ENCODE measurements at places on chromosomes 16 and 17.

- no peak for DNase-seq
Measured at GRCh38 chr17:69227541-69227940, 1.1 kb downstream of the ABCA10 start.

DNA sequence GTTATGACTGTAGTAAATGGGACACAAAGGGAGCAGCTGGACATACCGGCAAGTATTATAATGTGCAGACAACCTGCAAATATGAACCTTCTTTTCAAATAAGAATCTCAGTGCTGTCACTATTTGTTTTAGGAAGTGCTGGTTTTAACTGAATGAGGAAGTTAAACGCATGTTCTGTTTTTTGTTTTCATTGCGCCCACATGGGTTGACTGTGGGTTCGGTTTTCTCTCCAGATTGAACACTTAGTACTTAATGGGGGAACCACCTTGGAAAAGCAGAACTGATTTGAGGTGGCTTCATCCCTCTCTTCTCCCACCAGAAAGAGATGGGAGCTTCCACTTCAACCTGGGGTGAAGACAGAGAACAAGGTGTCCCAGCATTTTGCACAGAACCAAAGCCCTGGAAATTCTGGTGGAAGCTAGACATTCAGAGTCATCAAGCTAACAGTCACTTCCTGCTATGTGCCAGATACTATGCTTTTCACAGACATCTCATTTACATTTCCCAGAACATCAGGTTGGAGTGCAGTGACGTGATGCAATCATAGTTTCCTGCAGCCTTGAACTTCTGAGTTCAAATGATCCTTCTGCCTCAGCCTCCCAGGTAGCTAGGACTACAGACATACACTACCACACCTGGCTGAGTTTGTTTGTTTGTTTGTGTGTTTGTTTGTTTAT lies 149.8 kb downstream of the CDH13 start:
- no peak for DNase-seq

DNA sequence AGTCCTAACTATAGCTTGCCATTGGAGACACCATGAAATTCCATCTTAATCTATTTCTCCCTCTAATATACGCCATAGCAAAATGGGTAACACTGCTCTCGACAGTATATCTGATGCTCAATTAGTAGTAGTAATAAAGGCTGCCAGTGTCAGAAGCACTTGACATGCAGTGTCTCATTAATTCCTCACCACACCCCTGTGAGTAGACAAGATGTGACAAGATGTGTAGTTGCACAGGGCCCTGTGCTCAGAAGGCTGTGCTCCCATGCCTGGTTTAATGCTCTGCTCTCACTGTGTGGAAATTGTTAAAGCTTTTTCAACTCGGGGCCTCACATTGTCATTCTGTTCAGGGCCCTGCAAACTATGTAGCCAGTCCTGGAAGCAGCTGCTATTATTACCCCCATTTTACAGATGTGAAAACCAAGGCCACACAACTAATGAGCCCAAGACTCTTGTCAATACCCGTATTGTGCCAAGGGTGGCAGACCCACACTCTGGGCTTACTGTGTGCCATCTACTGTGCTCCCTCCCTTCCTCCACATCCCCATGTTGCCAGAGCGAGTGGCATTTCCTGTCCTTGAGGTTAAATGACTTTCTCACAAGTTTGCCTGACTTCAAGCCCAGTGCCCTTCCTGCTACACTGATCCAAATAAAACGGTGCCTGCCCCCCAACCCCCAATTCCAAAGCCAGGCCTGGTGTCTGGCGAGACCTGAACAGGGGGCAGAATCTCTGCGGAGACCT lies 287.3 kb upstream of the CCL2 start:
- no peak for DNase-seq

- DNase-seq, result no peak
Measured at GRCh38 chr17:1112875-1113274, 66.9 kb downstream of the ABR start.

GRCh38 chr16:4972938-4973587 lies 14.9 kb downstream of the SEC14L5 start:
- no peak for DNase-seq

DNA sequence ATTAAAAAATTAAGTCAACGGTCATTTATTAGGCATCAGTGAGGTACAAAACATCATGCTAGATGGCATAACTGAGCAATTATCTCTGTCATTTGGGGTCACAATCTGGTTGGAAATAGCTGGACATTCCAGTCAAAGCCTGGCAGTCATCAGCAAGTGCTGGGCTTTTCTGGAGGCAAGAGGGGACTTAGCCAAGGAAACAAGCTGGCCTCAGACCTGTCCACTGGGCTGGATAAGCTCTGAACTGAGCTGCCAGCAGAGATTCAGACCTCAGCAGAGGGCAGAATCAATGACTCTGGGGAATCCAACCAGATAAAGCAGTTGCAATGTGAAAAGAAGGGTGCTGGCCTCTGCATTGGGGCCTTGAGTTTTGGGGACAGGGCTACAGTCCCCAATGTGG lies 161.9 kb upstream of the NOL11 start:
- no peak for DNase-seq

GRCh38 chr16:400061-400591 lies 1.6 kb upstream of the DECR2 start:
- no peak for DNase-seq

DNA sequence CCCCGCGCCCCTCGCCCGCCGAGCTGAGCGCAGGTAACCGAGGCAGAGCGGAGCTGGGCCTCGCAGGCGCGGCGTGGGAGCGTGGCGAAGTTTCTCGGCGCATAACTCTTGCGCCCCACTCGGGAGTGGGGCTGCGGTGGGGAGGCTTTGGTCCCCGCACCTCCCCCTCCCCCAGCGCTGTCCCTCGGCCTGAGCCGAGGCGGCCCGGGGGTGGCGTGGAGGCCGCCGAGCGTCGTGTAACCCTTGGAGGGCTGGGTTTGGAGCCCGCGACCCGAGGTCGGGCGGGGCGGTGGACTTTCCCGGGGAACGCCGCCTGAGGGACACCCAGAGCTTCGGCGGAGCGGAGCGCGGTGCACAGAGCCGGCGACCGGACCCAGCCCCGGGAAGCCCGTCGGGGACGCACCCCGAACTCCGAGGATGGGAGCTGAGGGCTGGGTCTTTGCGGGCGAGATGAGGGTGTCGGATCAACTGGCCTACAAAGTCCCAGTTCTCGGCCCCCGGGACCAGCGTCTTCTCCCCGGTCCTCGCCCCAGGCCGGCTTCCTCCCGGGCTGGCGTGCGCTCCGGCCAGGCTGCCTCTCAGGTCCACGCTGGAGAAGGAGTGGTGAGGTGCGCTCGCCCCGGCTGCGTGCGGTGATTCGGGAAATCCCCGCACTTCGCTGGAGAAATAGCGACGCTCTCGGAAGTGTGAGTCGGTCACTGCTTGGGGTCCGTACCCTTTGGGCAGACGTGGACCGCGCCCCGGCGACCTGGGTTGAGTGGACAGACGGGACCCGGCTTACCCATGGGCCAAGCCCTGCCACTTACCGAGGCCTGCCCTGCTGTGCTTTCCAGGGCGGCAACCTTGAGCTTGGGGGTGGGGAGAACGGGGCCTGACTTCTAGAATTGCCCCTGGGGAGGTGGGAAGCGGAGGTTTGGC lies 168.4 kb downstream of the RAB11FIP4 start:
- no peak for DNase-seq

DNA sequence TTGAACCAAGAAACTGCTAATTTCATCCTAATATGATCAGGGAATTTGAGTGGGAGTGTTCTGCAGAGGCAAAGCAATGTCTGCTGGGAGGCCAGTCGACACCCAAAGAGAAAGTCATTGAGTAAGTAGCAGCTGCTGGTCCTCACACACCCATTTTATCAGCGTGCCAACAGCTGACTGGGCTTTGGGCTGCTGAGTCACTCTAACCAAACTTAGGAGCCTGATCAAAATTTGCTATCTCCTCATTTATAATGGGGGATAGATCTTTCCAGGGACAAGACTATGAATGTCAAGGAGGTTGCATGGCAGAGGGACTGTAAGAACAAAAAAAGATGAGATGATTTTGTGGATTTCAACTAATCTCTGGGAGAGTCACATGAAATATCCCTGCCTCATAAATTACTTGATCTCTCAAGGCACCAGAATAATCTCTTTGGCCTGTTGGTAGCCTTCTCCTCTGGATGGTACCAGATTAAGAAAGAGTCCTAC lies 32.9 kb downstream of the CPSF4L start:
- DNase-seq, result peak; percentile 92

GRCh38 chr16:16122264-16122663 lies 101.0 kb downstream of the ABCC6 start:
- no peak for DNase-seq

- no peak for DNase-seq
Measured at GRCh38 chr17:79192503-79193351, 118.1 kb downstream of the ENGASE start.

- DNase-seq, result no peak
Measured at GRCh38 chr17:38970804-38971203, 3.6 kb upstream of the FBXO47 start.

- no peak for DNase-seq
Measured at GRCh38 chr16:17512636-17513220, 42.0 kb upstream of the XYLT1 start.

DNA sequence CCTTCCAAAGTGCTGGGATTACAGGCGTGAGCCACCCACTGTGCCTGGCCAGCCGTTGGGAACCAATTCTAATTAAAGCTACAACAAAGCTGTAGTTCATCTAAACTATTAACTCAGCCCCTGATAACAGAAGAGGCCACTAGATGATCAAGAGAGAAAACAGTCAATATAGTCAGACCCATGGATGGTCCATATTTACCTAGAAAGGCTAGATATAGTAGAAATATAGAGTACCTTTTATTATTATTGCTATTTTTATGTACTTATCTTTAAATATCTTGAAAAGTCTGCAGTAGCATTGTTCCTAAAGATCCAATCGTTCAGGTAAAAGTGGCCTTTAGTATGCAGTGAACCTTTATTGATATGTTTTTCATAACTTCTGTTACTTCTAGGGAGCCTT lies 43.2 kb downstream of the RNF213 start:
- DNase-seq, result no peak

- DNase-seq, result no peak
Measured at GRCh38 chr17:76502341-76503211, 1.4 kb upstream of the RHBDF2 start.

DNA sequence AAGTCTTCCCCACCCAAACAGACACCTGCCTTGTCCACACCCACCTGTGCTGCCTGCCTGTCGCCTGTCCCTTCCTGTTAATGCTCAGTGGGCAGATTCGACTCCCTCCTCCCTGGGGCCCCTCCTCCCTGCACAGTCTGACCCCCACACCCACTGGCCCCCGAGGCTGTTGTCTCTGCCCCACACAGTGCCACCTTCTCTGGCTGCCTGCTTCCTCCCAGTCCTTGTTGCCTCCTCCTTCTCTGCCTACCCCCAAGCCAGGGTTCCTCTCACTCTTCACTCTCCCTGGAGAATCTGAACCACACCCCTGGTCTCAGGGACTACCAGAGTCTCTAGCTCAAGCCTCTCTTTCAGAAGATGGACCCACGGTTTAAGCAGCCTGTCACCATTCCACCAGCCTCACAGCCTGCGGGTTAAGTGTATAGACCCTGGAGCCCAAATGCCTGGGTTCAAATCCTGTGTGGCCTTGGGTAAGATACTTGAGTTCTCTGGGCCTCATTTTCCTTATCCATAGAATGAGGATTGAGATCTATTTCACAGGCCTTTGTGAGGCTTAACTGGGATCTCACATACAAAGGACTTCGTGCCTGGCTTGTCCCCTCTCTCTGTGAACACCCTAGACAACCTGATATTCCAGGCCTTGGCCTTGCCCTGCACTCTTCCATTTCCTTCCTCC lies 3.8 kb upstream of the ARHGAP23 start:
- no peak for DNase-seq

- DNase-seq, result no peak
Measured at GRCh38 chr16:86044241-86044671, 145.3 kb downstream of the IRF8 start.

DNA sequence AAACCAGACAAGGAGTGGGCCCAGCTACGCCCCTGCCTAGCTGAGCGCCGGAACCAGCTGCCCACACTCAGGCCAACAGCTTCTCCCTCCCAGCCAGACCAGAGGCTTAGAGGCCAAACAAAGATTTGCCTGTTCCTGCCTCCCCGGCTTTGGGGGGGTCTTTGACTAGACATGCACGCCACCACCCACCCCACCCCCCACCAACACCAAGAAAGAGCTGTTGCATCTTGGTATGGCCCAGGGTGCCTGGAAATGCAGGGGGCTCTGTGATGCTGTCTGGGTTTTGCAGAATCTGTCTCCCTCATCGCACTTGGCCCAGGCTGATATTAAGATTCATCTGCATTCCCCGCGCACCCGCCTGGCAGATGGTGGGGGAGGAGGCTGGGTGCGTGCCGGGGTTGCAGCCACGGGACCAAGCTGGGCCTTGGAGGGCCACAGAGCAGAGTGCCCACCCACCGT lies 1.3 kb upstream of the NXPH3 start:
- no peak for DNase-seq

GRCh38 chr16:56777482-56777881 lies 47.6 kb downstream of the NUP93 start:
- no peak for DNase-seq

DNA sequence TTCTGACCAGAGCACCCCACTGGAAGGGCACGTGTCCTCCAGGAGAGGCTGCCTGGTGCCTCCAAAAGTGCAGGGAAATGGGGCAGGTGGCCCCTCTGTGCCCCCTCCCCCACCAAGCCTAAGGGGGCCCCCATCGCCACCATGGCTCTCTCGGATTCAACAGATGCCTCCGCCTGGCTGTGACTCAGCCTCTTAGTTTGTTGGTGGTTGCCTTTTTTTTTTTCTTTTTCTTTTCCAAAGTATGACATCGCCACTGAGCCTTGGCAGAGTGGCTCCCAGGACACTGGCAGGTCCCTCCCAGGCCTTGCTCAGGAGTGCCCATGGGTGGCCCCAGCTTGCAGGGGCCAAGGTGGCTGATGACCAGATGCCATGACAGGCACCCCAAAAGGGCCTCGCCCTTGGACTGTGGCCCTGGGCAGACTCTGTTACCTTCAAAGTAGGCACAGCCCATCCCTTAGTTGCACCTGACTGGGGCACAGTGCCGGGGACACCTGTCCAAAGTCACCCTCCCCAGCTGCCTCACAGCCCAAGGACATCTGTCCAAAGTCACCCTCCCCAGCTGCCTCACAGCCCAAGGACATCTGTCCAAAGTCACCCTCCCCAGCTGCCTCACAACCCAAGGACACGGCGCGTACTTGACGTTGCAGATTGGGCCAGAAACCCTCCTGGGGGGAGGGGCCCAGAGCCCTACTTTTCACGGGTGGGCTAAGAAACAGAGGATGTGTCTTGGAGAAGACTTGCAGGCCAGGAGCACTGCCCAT lies 29.6 kb downstream of the NPTX1 start:
- no peak for DNase-seq

DNA sequence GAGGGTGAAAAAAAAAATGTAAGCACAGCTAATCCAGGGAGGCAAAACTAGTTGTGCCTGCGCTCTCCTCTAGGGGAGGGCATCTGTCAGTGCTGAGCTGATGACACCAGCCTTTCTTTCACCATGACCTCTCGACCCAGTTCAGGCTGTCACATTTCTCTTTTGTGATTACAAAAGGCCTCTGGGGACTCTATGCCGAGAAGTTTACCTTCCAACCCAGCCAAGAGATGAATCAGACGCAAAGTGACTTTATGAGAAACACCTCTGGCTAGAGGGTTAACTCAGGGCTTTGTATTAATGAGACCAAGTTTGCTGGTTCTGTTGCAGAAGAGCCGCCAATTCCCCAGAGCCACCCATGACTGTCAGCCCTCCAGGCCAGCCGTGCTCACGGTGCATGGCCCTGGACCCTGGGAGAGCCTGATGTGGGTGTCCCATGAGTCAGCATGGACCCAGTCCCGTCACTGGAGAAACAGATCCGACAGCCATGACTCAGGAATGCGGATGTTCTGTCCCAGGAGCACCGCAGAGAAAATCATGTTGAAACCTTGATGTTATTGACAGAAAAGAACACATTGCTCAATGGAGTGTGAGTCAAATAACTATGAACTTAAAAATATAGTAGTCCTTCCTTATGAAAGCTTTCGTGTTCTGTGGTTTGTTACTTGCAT lies 437.2 kb downstream of the HS3ST3B1 start:
- peak; percentile 71 for DNase-seq
